ENCODE measurements at places on chromosomes 11 and 22.

GRCh38 chr22:24699876-24700275 is 74.6 kb downstream of the PIWIL3 start:
- no peak for DNase-seq

DNA sequence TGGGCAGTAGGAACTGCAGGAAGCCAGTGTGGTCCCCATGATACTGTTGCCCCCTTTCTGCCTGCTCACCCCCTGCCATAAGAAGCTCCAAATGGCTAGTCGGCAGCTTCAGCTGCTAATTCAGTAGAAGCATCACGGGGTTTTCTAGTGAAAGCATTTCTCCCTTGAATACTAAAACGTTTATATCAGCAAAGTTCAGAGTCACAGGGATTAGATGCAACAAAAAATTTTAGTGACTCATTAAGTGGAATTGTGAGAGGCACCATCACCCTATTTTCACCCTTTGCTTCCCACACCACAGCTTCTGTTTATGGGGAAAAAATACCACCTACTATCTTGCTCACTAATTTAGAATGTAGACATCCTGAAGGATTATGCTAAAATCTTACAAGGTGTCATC is 25.2 kb downstream of the RAB39A start:
- DNase-seq: no peak

- DNase-seq: no peak
Observed at GRCh38 chr11:64078905-64079304, 43.2 kb downstream of the FLRT1 start.

GRCh38 chr11:35838071-35838470 is 105.8 kb upstream of the LDLRAD3 start:
- no peak for DNase-seq

DNA sequence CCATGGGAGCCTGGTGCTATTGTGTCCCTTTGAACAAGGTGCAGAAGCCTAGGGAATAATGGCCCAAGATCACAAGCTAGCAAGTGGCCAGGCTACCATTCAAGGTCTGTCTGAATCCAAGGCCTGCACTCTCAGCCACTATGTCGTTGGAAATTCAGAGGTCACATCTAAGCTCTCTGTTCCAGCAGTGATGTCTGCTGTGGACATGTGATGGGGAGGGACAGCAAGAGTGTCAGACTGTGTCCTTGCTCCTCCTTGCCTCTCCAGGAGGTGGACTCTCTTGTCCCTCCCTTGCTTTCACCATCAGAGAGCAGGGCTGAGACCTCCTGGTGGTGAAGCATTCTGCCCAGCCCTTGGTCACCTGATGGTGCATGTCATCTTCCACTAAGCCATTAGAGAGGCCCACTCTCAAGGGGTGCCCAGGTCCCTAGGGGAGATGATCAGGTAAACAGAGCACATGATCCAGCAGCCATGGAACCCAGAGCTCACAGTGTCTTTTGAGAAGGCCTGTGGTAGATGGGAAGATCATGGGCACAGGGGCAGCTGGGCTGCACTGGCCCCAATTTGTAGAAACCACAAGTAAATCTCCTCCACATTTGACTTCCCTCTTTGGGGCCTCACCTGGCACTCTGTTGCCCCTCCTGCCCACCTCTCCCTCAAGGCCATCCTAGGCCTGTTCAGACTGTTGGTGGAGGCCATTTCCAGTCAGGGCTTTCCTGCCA is 37.1 kb upstream of the SUSD2 start:
- no peak for DNase-seq

GRCh38 chr11:21390430-21390829 is 721.0 kb downstream of the NELL1 start:
- DNase-seq: no peak

GRCh38 chr11:119484741-119485605 is 62.0 kb upstream of the THY1 start:
- no peak for DNase-seq

- DNase-seq: no peak
Observed at GRCh38 chr22:38549101-38549894, 20.7 kb downstream of the DMC1 start.
